Forelimb muscle (tissue), 1 donor: ENCODE measurements at places on chromosomes 4 and X.

DNA sequence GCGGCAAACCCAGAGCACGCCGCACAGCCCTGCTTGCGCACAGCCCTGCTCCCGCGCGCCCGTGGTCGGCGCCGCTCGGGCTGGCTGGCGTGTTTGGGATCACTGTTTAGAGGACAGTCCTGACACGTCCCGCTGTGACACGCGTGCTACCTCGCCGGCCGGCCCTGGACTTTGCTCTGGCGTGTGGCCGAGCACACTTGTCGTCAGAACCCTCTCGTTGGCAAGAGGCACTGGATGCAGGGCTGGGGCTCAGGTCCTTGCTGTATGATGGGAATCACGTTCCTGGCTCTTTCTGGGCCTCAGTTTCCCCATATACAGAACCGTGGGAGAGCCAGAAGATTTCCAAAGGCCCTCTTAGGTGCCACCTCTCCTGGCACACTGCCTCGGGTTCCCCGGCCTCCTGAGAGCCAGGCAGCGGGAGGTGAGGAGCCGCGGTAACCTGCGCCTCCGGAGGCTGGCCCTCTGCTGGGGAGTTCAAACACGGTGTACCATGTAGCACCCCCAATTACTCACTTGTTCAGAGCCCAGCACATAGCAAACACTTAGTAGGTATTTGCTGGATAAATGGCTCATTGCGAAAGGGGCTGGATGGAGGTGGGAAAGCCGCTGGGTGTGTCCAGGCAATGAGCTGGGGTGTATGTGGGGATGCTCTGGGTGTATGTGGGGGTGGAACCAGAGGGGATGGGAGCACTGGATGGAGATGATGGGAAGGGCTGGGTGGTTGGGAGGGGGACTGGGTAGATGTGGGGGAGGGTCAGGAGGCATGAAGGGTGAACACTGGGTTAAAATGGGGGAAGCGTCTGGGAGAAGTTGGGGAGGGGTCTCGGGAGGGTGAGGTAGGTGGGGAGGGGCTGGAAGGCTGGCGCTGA lies 76.6 kb downstream of the HTRA3 start:
- DNase-seq: no peak

- DNase-seq: no peak
These were observed 1003.5 kb downstream of the STPG2 start for GRCh38 chr4:97139791-97140190.

GRCh38 chr4:169611157-169611556 lies 1.2 kb downstream of the NEK1 start:
- DNase-seq: no peak

DNA sequence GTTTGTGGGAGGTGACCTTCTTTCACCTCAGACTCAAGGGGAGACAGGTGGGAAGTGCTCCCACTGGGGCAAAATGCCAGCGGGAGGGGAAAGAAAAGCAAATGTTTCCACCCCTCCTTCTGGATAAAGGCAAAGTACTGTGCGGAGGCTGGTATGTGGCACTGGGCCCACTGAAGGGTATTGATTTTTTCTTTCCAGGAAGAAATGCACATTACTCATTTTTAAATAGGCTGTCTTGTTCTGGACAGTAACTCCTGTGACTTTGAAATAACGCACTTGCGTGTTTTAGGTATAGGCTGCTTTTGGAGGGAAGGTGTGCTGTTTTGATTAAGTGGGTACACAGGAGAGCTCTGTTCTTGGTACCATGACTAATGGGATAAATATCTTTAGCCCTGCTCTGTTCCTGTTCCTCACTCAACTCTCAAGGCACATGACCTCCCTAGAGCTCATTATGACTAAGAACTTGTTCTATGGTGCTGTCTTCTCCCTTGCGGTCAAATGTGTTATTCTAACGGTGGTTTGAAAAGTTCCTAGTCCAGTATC lies 40.7 kb upstream of the MBTPS2 start:
- no peak for DNase-seq

- peak; percentile 55 for DNase-seq
These were observed 1.9 kb downstream of the UBE2D3 start for GRCh38 chr4:102825261-102826091.

DNA sequence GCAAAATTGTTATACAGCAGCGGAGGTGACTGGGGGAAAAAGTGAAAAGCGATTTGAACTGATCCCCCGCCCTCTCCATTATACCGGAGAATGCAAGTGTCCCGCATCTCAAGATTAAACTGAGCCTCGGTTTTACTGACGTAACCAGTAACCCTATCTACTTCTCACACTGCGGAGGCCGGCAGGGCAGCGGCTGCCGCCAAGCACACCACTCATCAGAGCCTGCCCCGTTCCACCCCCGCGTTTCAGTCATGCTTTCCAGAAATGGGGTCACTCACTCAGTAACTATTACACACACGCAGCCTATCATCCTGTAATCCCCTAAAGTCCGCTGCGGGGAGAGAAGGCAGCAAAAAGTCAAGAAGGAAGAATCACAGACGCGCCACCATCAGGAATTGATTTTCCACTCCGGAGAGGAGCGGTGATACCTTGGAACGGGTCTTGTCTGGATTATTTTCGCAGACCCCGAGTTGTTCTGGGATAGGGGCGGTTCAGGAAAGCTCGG lies 1.4 kb downstream of the RPS6KA3 start:
- no peak for DNase-seq

GRCh38 chrX:133649651-133650050 lies 234.4 kb upstream of the GPC4 start:
- no peak for DNase-seq

DNA sequence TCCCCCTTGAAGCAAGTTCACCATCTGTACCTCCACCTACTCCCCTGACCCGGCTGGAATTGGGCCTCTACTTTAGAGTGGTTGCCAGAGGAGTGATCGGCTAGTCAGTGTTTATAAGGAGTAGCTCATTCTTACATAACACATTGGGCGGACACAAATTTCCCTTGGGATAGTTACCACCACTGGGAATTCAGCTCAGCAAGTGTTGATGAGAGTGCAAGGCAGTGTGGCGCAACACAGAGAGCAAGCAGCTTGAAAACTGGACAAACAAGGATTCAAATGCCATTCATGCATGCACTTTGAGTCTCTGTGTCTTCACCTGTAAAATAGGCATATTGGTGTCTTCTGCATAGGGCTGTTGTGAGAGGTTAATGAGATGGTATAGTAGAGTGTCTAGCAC lies 92.7 kb downstream of the STK32B start:
- DNase-seq: no peak
